Spinal cord (tissue), 10 donors: ENCODE measurements at places on chromosomes 3 and 15. TPM values are rescaled to one million over a fixed set of nuclear protein-coding genes. Genes with fewer than 3 reads are reported as not detected.

Gene ZNF609
- 33.0 TPM for polyA plus RNA-seq

Gene MGLL
- polyA plus RNA-seq, result 48.6 TPM

Gene GABRB3
- 79.5 TPM for polyA plus RNA-seq

Gene TMEM44
- 25.6 TPM for polyA plus RNA-seq

Gene GP5
- polyA plus RNA-seq, result 0.25 TPM

Gene PLA2G4E
- polyA plus RNA-seq, result not detected

Gene RNU5B-1
- not detected for polyA plus RNA-seq

Gene HDC
- polyA plus RNA-seq, result 0.16 TPM

Gene HDGFL3
- polyA plus RNA-seq, result 140 TPM

Gene C3orf85
- 0.21 TPM for polyA plus RNA-seq

Gene ADIPOQ
- 0.08 TPM for polyA plus RNA-seq

Gene EPHB1
- polyA plus RNA-seq, result 31.0 TPM

Gene UCN2
- 0.32 TPM for polyA plus RNA-seq

Gene NDN
- 177 TPM for polyA plus RNA-seq

Gene LDHAL6B
- 0.32 TPM for polyA plus RNA-seq

Gene BNC1
- 0.17 TPM for polyA plus RNA-seq

Gene AADAC
- not detected for polyA plus RNA-seq

Gene VEPH1
- 5.8 TPM for polyA plus RNA-seq

Gene IGF2BP2
- 57.3 TPM for polyA plus RNA-seq

Gene FGF12
- polyA plus RNA-seq, result 61.5 TPM

Gene MKRN2OS
- polyA plus RNA-seq, result 1.4 TPM

Gene NEK10
- 8.7 TPM for polyA plus RNA-seq

Gene SH3GL3
- polyA plus RNA-seq, result 94.1 TPM

Gene OR5AC2
- polyA plus RNA-seq, result not detected

Gene FSTL1
- 193 TPM for polyA plus RNA-seq

Gene TMEM212
- 0.57 TPM for polyA plus RNA-seq

Gene EBLN2
- 1.3 TPM for polyA plus RNA-seq

Gene ATP10A
- 5.4 TPM for polyA plus RNA-seq

Gene GABRA5
- 33.8 TPM for polyA plus RNA-seq
